Naive thymus-derived CD8-positive, alpha-beta T cell (primary cell): ENCODE measurements at places on chromosomes 2 and 18.

DNA sequence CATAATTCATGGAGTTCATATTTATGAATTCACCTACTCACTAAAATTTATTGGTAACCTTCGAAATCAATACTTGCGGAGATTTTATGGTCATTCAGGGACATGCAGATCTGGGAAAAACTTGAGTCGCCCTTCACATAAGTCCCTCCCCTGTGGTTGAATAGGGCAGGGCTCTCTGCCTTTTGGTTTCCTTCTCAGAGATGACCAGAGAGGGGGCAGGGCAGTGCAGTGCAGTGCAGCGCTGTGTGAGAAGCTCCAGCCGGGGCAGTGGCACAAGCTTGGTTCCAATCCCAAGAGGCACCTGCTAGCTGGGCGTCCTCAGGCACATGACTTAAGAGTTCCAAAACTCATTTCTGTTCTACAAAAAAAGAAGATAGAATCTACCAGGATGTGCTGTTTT lies 274.4 kb upstream of the RAB6C start:
- no peak for DNase-seq

- DNase-seq = no peak
These were observed 6.8 kb upstream of the COX7A2L start for GRCh38 chr2:42367835-42368234.

DNA sequence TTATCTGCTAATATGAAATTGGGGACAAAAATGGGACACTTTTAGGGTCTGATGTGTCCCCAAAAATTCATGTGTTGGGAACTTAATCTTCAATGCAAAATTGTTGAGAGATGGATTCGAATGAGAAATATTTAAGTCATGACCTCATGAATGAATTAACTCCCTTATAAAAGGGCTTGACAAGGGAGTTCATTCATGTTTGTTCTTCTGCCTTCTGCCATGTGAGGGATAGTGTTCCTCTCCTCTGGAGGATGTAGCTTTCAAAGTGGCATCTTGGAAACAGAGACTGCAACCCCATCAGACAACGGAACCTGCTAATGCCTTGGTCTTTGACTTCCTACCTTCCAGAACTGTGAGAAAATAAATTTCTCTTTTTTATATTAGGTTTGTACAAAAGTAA lies 89.2 kb upstream of the LINC00305 start:
- DNase-seq = no peak

- DNase-seq = no peak
These were observed 256.0 kb downstream of the C1D start for GRCh38 chr2:67806816-67807215.

- no peak for DNase-seq
These were observed 3.7 kb downstream of the ETAA1 start for GRCh38 chr2:67400560-67401485.

GRCh38 chr2:175766880-175767279 lies 235.2 kb downstream of the LNPK start:
- no peak for DNase-seq

DNA sequence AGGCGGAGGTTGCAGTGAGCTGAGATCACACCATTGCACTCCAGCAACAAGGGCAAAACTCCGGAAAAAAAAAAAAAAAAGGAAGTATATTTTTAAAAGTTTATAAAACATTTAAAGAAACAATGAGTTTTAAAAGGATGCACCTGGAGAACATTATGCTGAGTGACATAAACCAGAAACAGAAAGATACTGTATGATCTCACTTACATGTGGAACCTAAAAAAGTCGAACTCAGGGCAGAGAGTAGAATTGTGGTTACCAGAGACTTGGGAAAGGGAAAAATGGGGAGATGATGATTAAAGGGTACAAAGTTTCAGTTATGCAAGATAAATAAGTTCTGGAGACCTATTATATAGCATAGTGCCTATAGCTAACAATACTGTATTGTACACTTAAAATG lies 52.8 kb upstream of the RTN4 start:
- DNase-seq = no peak

- DNase-seq = no peak
These were observed 3.9 kb downstream of the IKZF2 start for GRCh38 chr2:213147538-213147937.

- DNase-seq = no peak
These were observed 4.7 kb upstream of the NEURL3 start for GRCh38 chr2:96509847-96510230.

GRCh38 chr2:28226558-28226957 lies 166.1 kb upstream of the FOSL2 start:
- no peak for DNase-seq

GRCh38 chr2:234479465-234479864 lies 17.4 kb downstream of the ARL4C start:
- no peak for DNase-seq

DNA sequence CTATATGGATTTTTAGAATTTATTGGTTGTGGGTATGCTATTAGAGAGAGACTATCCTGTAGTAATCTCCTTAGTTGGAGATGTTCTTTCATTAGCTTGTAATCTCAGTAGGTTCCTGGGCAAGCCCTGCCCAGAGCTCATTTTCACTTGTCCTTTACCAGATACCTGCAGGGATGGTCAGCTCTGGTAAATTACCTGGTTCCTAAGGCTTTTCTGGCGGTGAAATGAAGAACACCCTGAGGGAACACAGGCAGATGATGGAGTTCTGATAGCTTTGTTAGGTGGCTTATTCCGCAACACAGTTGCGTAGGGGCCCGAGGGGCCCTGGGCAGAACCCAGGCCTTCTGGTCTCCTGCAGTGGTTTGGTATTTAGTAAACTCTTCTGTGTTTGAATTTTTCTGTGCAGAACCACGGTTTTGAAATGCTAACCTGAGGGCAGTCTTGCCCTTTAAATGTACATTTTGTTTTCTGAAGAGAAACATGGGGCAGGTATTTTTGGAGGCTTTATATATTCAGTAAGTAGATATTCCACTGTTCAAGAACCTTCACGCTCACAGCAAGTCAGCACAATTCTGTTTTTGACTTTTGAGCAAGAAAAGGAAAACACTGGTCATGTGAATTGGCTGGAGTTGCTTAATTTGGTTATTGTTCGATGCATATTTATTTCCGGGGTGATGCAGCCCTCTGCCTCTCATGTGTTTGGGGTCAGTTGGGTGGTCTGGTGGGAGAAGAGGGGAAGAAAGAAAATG lies 22.4 kb downstream of the ZNF532 start:
- no peak for DNase-seq

DNA sequence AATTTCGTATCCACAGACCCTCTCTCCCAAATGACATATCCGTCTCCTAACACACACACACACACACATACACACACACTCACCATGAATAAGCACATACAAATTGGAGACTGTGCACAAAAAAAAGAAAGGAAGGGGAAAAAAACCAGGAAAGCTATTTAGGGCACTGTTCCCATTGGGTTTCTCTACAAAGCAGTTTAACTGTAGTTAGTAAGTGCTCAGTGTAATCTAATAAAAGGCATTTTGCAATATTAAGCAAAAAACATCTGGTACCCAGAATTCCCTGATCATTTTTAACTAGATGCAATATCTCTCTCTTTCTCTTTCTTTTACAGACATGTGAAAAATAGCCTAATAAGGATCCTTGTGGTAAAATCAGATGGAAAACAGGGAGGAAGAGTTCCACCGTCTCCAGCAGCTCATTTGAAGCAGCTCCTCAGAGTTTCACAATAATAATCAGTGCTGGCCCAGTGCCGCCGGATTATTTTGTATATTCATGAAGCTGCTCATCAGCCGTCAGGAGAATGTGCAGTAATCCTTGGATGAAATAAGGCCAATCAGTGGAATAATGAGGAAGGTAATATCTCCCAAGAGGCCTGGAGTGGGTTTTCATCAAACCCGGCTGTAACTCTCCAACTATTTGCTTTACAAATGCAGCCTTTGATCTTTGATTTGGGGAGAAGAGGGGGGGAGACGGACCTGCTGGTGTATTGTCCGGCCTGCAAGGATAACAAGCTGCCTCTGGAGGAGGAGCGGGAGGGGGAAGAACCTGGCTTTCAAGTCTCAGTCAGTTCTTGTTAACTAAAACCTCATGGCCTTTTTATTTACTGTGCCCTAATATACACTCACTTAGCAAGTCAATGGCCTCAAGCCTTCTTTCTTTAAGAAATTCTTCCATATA lies 227.6 kb upstream of the SMIM21 start:
- no peak for DNase-seq

GRCh38 chr18:54769526-54770464 lies 58.5 kb upstream of the RAB27B start:
- DNase-seq = no peak

- no peak for DNase-seq
These were observed 62.8 kb downstream of the PRELID3A start for GRCh38 chr18:12470382-12471075.

DNA sequence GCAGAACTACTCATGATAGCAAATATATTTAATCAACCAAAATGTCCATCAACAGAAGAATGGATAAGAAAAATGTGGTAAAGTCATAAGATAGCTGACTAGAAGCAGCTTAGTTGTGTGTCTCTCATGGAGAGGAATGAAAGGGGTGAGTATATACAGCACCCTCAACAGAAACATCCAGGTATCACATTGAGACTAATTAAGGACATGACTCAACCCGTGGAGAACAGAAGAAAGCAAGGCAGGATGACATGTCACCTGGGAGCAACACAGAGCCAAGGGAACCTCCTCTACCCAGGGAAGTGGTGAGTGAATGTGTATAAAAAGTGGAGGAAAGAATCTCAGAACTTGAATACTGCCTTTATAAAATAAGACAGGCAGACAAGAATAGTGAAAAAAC lies 1695.0 kb upstream of the CELF4 start:
- no peak for DNase-seq

- no peak for DNase-seq
These were observed 129.4 kb upstream of the TPO start for GRCh38 chr2:1283871-1284270.
